ENCODE measurements at places on chromosomes 6 and 20.

DNA sequence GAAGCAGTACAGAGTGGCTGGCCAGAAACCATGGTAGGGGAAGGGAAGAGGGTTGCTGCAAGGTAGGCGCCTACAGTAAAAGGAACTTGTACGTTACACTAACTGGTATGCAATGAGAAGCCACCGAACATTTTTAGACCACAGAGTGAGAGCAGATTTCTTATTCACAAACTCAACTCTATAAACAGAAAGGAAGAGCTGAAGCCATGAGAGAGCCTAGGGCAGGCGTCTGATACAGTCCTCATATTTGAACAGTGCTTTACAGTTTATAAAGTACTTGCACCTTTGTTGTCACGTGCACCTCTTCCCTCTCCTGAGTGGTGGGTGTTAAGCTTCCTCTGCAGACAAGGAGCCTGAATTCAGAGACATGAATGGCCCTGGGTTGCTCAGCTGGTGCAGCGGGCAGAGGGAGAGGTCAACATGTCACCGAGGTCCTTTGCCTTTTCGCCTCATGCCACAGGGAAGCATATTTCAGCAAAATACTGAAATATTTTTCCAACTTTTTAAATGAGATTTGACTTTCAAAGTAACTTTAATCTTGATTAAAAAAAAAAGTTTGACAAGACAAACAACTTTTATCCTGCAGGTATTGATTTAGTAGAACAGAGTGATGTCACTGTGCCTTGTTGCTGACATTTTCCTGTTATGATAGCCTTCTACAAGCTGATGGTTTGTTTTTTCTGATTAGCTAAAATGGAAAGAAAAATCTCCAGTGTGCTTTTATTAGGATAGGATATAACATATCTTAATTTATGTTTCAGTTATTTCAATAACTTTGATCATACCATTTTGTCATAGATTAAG lies 23.8 kb downstream of the UST start:
- no peak for DNase-seq

DNA sequence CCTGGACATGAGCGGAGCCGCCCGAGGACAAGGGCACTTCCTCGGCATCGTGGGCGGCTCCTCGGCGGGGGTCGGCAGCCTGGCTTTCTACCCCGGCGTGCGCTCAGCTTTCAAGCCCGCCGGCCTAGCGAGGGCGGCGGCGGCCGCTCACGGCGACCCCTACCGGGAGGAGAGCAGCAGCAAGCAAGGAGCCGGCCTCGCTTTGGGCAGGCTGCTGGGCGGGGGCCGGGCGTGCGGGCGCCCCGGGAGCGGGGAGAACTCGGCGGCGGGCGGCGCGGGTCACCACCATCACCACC lies 6.7 kb downstream of the PRDM13 start:
- no peak for DNase-seq

DNA sequence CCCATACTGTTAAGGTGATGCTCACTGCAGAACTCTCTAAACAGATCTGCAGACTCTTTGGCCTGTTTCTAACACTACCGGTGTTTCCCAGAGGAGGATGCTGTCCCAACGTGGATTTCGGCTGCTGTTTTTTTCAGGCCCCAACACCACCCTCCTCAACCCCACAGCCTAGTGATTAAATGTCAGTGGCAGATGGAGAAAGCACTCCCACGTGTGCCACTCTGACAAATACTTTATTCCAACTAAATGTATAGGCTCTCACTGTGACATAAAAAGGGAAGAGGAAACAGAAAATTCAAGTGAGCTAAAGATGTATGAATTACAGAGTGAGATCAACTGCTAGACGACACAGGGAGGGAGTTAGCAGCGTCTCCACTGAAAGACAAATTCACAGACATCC lies 3.6 kb downstream of the TBC1D20 start:
- no peak for DNase-seq

- DNase-seq = no peak
Measured at GRCh38 chr6:142726616-142727015, 218.4 kb downstream of the HIVEP2 start.

DNA sequence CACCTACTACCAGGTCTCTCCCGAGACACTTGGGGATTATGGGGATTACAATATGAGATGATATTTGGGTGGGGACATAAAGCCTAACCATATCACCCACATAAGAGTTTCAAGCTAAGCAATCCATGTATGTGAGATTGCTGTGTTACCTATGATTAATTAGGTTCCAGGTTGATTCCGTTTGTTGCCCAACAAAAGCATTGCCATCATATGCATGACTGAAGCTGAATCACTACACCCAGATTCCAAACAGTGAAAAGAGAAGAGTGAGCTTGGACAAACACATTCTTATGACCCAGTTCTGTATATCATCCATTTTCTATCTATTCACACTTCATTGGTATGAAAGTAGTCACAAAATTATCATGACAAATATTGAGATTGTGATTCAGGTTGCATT lies 952.5 kb upstream of the MAN1A1 start:
- no peak for DNase-seq

- no peak for DNase-seq
Measured at GRCh38 chr6:94357381-94357980, 938.1 kb upstream of the EPHA7 start.

- DNase-seq = no peak
Measured at GRCh38 chr20:54491506-54491905, 16.1 kb downstream of the DOK5 start.

GRCh38 chr6:135311446-135312200 lies 130.5 kb downstream of the MYB start:
- no peak for DNase-seq

- DNase-seq = no peak
Measured at GRCh38 chr6:34295721-34296120, 46.9 kb upstream of the SMIM29 start.

GRCh38 chr20:15455279-15455678 lies 1117.9 kb upstream of the FLRT3 start:
- no peak for DNase-seq

GRCh38 chr6:163414117-163414945 lies at the start of gene QKI:
Gene QKI, plus strand, starts transcription at chr6:163414718. Its CDS starts 476 bp downstream, at chr6:163415194.
- peak; percentile 74 for DNase-seq

GRCh38 chr6:6455272-6455671 lies 133.2 kb upstream of the LY86 start:
- DNase-seq = no peak

DNA sequence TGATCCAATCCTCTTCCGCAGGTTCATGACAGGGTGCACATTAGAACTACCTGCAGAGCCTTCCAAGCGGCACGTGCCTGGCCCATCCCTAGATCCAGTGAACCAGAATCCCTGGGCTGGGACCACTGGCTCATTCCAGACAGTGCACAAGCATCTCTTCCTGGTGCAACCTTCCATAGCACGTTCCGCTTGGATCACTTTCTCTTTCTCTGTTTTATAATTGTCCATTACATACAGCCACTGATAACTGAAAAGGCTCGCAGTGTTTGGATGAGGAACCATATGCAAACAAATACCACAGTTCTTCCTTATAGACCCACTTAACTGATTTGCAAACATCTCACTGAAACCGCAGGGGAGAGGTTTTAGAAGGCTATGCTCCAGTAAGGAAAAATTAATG lies 59.6 kb upstream of the DDR1 start:
- no peak for DNase-seq

DNA sequence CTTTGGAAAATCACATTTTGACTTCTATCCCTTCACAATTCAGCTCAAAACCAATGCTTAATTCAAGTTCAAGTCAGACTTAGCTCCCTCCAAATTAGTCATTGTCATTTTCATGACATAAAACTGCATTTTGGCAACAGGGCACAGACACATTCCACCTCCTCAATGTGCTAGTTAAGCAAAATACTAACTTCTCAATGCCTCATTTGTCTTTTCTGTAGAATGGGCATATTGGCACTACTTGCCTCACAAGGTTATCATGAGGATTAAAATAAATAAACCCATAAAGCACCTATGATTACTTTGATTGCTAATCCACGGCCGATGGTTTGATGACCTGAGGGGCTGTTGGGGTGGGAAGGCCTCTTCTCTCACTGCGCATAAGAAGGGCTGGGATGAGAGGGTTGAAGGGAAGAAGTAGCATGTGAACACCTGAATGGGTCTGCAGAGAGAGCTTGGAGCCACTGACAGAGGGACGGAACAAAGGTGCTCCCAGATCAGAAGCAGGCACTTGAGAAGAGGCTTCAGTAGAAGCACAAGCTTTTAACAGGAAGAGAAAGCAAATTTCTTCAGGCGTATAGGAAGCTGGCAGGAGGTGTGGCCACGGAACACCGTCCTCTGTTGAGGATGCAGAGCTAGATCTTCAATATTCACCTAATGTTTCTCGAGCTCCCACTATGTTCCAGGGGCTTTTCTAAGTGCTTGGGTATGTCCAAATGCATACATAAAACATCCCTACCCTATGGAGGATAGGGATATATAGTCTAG lies 11.7 kb upstream of the TBC1D7 start:
- no peak for DNase-seq

GRCh38 chr6:63458480-63459115 lies 113.7 kb upstream of the LOC128125822 start:
- no peak for DNase-seq

GRCh38 chr6:3323696-3324261 lies 65.0 kb downstream of the PSMG4 start:
- DNase-seq = no peak

DNA sequence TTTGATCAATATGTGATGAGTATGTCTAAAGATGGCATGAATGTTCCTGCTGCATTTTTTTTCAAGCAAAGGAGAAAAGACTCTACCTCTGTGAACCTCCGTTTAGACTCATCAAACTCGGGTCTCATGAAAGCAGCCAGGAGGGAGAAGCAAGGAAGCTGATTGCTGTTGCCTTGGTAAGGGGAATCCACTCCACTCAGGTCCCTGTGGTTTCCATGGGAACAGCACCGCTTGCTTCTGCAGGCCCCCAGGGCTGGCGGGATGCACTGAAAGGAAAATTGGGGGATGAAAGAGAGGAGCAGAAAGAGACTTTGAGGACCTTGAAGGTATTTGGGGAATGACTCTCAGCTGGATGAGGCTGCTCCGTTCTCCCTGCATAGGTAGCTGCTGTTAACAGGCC lies 249.6 kb upstream of the RIN2 start:
- DNase-seq = no peak

GRCh38 chr6:53639520-53639919 lies 26.0 kb downstream of the KLHL31 start:
- no peak for DNase-seq

DNA sequence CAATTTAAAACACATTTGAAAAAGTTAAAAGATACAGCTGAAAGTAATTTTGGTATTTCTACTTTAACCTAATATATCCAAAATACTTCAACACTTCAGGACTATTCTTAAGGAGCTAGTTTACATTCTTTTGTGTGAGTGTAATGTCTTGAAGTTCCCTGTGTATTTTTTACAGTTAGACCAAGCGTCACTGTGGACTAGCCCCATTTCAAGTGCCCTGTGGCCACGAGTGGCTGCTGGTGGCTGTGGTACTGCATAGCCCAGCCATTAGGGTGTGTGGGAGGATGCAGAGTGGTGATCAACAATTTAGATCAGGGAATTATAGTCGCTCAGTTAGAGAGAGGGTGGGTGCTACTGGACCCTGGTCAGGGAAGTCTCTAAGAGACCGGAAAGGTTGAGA lies 869 bp upstream of the CST5 start:
- no peak for DNase-seq

DNA sequence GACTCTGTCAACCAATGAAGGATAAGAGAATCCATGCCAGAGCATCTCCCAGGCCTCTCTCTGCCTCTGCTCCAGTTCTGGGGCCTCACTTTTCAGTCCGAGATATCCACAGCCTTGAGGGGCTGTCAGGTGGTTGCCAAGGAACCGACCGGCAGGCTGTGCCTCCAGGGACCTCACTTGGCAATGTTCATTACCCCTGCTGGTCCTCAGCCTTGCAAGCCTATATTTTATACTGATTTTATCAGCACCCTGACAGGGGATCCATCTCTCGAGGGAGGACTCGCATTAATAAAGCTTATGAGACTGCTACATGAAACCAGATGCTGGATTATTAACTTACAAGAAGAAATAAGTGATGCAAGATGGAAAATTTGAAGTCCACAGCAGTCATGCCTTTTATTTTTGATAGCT lies 39.9 kb downstream of the TMC2 start:
- DNase-seq = no peak

GRCh38 chr6:161140554-161140875 lies 133.3 kb downstream of the AGPAT4 start:
- no peak for DNase-seq

All from 8988T (cell line).